ENCODE measurements at places on chromosomes 2 and 18. TPM values are rescaled to one million over a fixed set of nuclear protein-coding genes. Genes with fewer than 3 reads are reported as not detected.

The AQP12B gene
- total RNA-seq = not detected

The TTC39C gene
- 13.0 TPM for total RNA-seq

The SLC38A11 gene
- not detected for total RNA-seq

The EML6 gene
- total RNA-seq = 3.7 TPM

The TUBA4A gene
- 157 TPM for total RNA-seq

The AMER3 gene
- total RNA-seq = not detected

The RAPGEF4 gene
- not detected for total RNA-seq

The MYOM1 gene
- 1.3 TPM for total RNA-seq

The CNTNAP5 gene
- total RNA-seq = not detected

The PJVK gene
- 14.6 TPM for total RNA-seq

The PLGLB2 gene
- total RNA-seq = 1.9 TPM

The CROCC2 gene
- not detected for total RNA-seq

The ALPP gene
- 47.5 TPM for total RNA-seq

The GPAT2 gene
- total RNA-seq = 11.0 TPM

The GDF7 gene
- 0.04 TPM for total RNA-seq

The ZNF236 gene
- 10.8 TPM for total RNA-seq

The HOXD12 gene
- not detected for total RNA-seq

The RSAD2 gene
- total RNA-seq = not detected

The THSD7B gene
- not detected for total RNA-seq

The COL4A4 gene
- 6.0 TPM for total RNA-seq

The NEUROD1 gene
- total RNA-seq = not detected

The DES gene
- total RNA-seq = 0.60 TPM

The KCNG2 gene
- total RNA-seq = not detected

The KLHL29 gene
- total RNA-seq = 3.1 TPM

The DYNAP gene
- total RNA-seq = not detected

The CAPN14 gene
- 0.35 TPM for total RNA-seq

The PAIP2B gene
- 6.1 TPM for total RNA-seq

The MALL gene
- total RNA-seq = 32.4 TPM

The GPATCH11 gene
- 5.5 TPM for total RNA-seq

The ANKRD36 gene
- 32.3 TPM for total RNA-seq

The KCTD1 gene
- total RNA-seq = 20.7 TPM

The C2orf42 gene
- total RNA-seq = 14.3 TPM

The SLC9A4 gene
- 0.85 TPM for total RNA-seq

The TMEM37 gene
- 1.2 TPM for total RNA-seq

The DLX1 gene
- total RNA-seq = not detected

The OBSL1 gene
- 161 TPM for total RNA-seq

The IGFBP5 gene
- 10.0 TPM for total RNA-seq

The SERPINB2 gene
- 0.73 TPM for total RNA-seq

The GPR17 gene
- total RNA-seq = not detected

The SLC8A1 gene
- total RNA-seq = 13.5 TPM

The VWA3B gene
- total RNA-seq = not detected

The MERTK gene
- 3.4 TPM for total RNA-seq

The GAD1 gene
- 4.3 TPM for total RNA-seq
